ENCODE measurements at places on chromosomes 11 and 22. TPM values are rescaled to one million over a fixed set of nuclear protein-coding genes. Genes with fewer than 3 reads are reported as not detected.

KCNK4 gene
- total RNA-seq = not detected

ALX4 gene
- total RNA-seq = not detected

RBFOX2 gene
- total RNA-seq = 34.6 TPM

DGCR6 gene
- total RNA-seq = 3.0 TPM

TMEM191B gene
- not detected for total RNA-seq

DDIAS gene
- 3.1 TPM for total RNA-seq
